ENCODE measurements at places on chromosomes 1 and 21. TPM values are rescaled to one million over a fixed set of nuclear protein-coding genes. Genes with fewer than 3 reads are reported as not detected.

Gene STXBP3
- total RNA-seq: 79.9 TPM

Gene PLA2G2C
- not detected for total RNA-seq

GRCh38 chr1:183892351-183892793 is 87.5 kb downstream of the RGL1 start:
- no peak for DNase-seq

GRCh38 chr1:151455966-151456365 is 3.3 kb downstream of the POGZ start:
- DNase-seq: no peak
